Astrocyte (in vitro differentiated cells and primary cell): ENCODE measurements at places on chromosomes 3 and 15. TPM values are rescaled to one million over a fixed set of nuclear protein-coding genes. Genes with fewer than 3 reads are reported as not detected.

Gene GOLGA8R
- 1.6 and 2.8 TPM in 2 replicates for total RNA-seq

GRCh38 chr3:42711491-42712343 lies 9.1 kb upstream of the HHATL start:
- peaks cover 3% of the 10 kb centered on the region for H3K27me3 ChIP-seq
- no peaks in the 10 kb centered on the region for H3K36me3 ChIP-seq
- no peaks in the 10 kb centered on the region for H3K4me1 ChIP-seq
- DNase-seq = no peak

DNA sequence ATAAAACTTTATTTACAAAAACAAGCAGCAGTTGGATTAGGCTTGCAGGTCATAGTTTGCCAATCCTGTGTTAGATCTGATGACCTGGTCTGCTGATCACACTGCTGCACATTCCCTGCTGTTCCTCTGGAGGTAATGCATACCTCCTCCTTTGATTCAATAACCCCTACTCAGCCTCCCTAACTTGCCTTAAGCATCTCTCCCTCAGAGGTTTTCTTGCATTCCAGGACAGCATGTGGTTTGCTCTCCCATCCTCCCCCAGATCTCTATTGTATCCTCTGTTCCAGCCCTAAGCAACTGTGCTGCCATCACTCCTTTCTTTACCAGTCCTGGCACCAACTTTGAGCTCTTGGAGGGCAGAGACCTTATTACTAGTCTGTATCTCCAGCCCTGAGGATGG lies 63.4 kb downstream of the CACNA2D3 start:
- no peaks in the 10 kb centered on the region for H3K27me3 ChIP-seq
- no peak overlapping the region for H3K4me3 ChIP-seq
- H3K36me3 ChIP-seq = no peaks in the 10 kb centered on the region
- no peak overlapping the region for H3K27ac ChIP-seq
- H3K4me1 ChIP-seq = no peaks in the 10 kb centered on the region

DNA sequence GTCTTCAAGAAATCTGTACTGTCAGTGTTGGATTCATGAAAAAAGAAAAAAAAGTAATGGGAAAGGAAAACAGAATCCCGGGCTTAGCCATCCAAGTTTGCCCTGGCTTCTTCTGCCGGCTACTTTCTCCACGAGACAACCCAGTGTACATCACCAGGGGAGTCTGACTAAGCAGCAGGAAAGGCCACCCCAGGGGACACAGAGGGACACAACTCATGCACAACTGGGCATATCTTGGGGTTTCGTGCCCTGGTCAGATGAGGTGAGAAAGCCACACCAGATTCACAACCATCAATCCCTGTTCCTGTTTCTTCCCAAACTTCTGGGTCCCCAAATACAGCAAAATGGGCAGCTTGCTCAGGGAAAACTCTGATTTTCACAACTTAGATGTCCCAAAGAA lies 33.2 kb downstream of the ADAMTS17 start:
- H3K36me3 ChIP-seq = no peaks in the 10 kb centered on the region
- no peaks in the 10 kb centered on the region for H3K4me1 ChIP-seq
- H3K27me3 ChIP-seq = peaks cover 7% of the 10 kb centered on the region
- no peak for DNase-seq
- H3K27ac ChIP-seq = no peak overlapping the region

Gene CLDN18
- not detected in 2 replicates for total RNA-seq

Gene RAB6B
- 60.5 and 61.8 TPM in 2 replicates for total RNA-seq
